Immature natural killer cell (primary cell): ENCODE measurements at places on chromosomes 12 and 14. TPM values are rescaled to one million over a fixed set of nuclear protein-coding genes. Genes with fewer than 3 reads are reported as not detected.
A peak's percentile ranks its signal among the peaks of the same experiment; 100 is the strongest.

The C12orf60 gene
- 1.1 TPM for polyA plus RNA-seq

The LMNTD1 gene
- not detected for polyA plus RNA-seq

The NFATC4 gene
- polyA plus RNA-seq: not detected

The KRT74 gene
- polyA plus RNA-seq: not detected

The FLVCR2 gene
- polyA plus RNA-seq: 1.4 TPM

The RNASE11 gene
- polyA plus RNA-seq: not detected

The P3H3 gene
- polyA plus RNA-seq: not detected

The KLRF2 gene
- not detected for polyA plus RNA-seq

The CDK4 gene
- polyA plus RNA-seq: 68.7 TPM

The TAS2R7 gene
- polyA plus RNA-seq: not detected

The PTHLH gene
- polyA plus RNA-seq: not detected

The ITGA5 gene
- polyA plus RNA-seq: 119 TPM

The SDS gene
- not detected for polyA plus RNA-seq

DNA sequence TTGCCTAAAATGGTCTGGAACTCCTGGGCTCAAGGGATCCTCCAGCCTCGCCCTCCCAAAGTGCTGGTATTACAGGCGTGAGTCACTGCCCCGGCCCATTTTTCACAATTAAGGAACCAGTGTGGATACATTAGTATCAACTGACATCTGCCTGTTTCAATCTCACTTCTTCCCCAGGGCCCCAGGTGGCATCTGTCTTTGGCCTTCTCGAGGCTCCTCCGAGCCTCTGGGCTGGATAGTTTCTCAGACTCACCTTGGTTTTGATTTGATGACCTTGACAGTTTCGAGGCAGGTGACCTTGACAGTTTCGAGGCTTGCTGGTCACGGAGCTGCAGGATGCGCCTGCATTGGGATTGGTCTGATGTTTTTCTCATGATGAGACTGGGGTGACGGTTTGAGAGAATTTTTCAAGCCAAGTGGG lies 41.0 kb upstream of the NCOR2 start:
- H3K4me3 ChIP-seq: peak overlapping the region; percentile 69
- H3K36me3 ChIP-seq: no peaks in the 10 kb centered on the region
- DNase-seq: no peak
- peaks cover 15% of the 10 kb centered on the region for H3K4me1 ChIP-seq
- H3K27ac ChIP-seq: no peak overlapping the region

GRCh38 chr14:54329082-54329695 lies 67.6 kb upstream of the CDKN3 start:
- H3K36me3 ChIP-seq: no peaks in the 10 kb centered on the region
- H3K4me3 ChIP-seq: no peak overlapping the region
- H3K27me3 ChIP-seq: peaks cover 10% of the 10 kb centered on the region
- no peak overlapping the region for H3K27ac ChIP-seq
- no peak for DNase-seq
- H3K4me1 ChIP-seq: no peaks in the 10 kb centered on the region

- no peak overlapping the region for H3K4me3 ChIP-seq
- no peak for DNase-seq
- H3K4me1 ChIP-seq: no peaks in the 10 kb centered on the region
- peaks cover 5% of the 10 kb centered on the region for H3K27me3 ChIP-seq
- no peak overlapping the region for H3K27ac ChIP-seq
- H3K36me3 ChIP-seq: no peaks in the 10 kb centered on the region
Observed at GRCh38 chr14:80560800-80561657, 349.7 kb upstream of the DIO2 start.

GRCh38 chr12:8508910-8509841 lies 4.1 kb upstream of the CLEC4D start:
- H3K27ac ChIP-seq: no peak overlapping the region
- no peaks in the 10 kb centered on the region for H3K36me3 ChIP-seq
- H3K4me1 ChIP-seq: no peaks in the 10 kb centered on the region
- no peak overlapping the region for H3K4me3 ChIP-seq

GRCh38 chr12:75834591-75834990 lies 197.0 kb downstream of the PHLDA1 start:
- peaks cover 2% of the 10 kb centered on the region for H3K27me3 ChIP-seq
- H3K4me1 ChIP-seq: no peaks in the 10 kb centered on the region
- DNase-seq: no peak
- no peaks in the 10 kb centered on the region for H3K36me3 ChIP-seq
- H3K4me3 ChIP-seq: no peak overlapping the region

GRCh38 chr12:31323391-31324115 lies 2.4 kb downstream of the SINHCAF start:
- H3K27ac ChIP-seq: peak overlapping the region; percentile 90
- peaks cover 62% of the 10 kb centered on the region for H3K4me1 ChIP-seq
- DNase-seq: peak; percentile 60
- H3K36me3 ChIP-seq: no peaks in the 10 kb centered on the region
- peak overlapping the region; percentile 94 for H3K4me3 ChIP-seq

GRCh38 chr12:106174876-106175275 lies 36.1 kb upstream of the NUAK1 start:
- no peak for DNase-seq
- no peaks in the 10 kb centered on the region for H3K36me3 ChIP-seq
- no peak overlapping the region for H3K27ac ChIP-seq
- H3K4me3 ChIP-seq: no peak overlapping the region
- H3K27me3 ChIP-seq: peaks cover 5% of the 10 kb centered on the region
- H3K4me1 ChIP-seq: no peaks in the 10 kb centered on the region

- peaks cover 6% of the 10 kb centered on the region for H3K27me3 ChIP-seq
- H3K4me3 ChIP-seq: no peak overlapping the region
Observed at GRCh38 chr14:92759300-92759678, 10.9 kb upstream of the LGMN start.

DNA sequence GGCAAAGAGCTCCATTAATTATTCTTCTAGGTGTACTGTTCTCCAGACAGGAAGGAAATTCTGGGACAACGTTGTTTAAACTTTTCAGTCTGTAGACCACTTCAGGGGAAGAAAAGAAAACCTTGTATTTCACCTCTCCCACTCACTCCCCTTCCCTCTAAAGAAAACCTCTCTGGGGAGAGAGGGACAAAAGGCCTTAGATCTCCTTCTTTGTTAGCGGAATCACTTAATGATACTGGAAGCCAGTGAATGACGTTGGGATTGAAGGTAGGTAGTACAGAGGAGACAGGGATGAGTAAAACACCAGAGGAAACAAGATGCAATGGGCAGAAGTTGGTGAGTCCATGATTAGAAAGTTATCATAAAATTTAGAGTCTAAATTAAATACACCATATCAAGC lies 38.7 kb upstream of the SGPP1 start:
- peaks cover 2% of the 10 kb centered on the region for H3K4me1 ChIP-seq
- no peak overlapping the region for H3K4me3 ChIP-seq
- DNase-seq: no peak
- no peaks in the 10 kb centered on the region for H3K27me3 ChIP-seq
- H3K36me3 ChIP-seq: no peaks in the 10 kb centered on the region

- no peaks in the 10 kb centered on the region for H3K36me3 ChIP-seq
- H3K4me1 ChIP-seq: peaks cover 27% of the 10 kb centered on the region
- no peak for DNase-seq
Observed at GRCh38 chr12:94618995-94619695, 31.2 kb downstream of the TMCC3 start.

- peak overlapping the region; percentile 84 for H3K4me3 ChIP-seq
- peak overlapping the region; percentile 98 for H3K27ac ChIP-seq
- H3K27me3 ChIP-seq: no peaks in the 10 kb centered on the region
- no peaks in the 10 kb centered on the region for H3K36me3 ChIP-seq
- peak; percentile 39 for DNase-seq
Observed at GRCh38 chr12:47361389-47362021, 281.7 kb upstream of the AMIGO2 start.

- no peak overlapping the region for H3K27ac ChIP-seq
- H3K27me3 ChIP-seq: peaks cover 15% of the 10 kb centered on the region
- H3K4me3 ChIP-seq: no peak overlapping the region
- H3K4me1 ChIP-seq: no peaks in the 10 kb centered on the region
- H3K36me3 ChIP-seq: no peaks in the 10 kb centered on the region
Observed at GRCh38 chr12:120618954-120619615, 21.3 kb upstream of the CABP1 start.

DNA sequence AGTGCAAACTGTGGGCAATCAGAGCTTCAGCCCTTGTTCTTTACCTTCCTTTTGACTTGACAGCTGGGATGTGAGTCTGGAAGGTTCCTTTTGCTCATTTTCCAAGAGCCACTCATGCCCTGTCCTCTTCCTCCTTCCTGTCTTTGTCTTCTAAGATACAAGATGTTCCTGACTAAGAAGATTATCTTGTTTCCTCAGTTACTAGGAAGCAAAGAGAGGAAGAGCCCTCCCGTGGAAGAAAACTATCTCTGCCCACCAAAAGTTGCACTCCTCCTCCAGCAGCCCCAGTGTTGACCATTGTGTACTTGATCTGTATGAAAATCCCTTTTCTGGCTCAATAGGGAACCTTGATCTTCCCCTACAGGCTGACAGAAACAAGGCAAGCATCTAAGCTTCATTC lies 138.0 kb downstream of the C12orf75 start:
- H3K4me3 ChIP-seq: no peak overlapping the region
- H3K27ac ChIP-seq: no peak overlapping the region
- peaks cover 11% of the 10 kb centered on the region for H3K27me3 ChIP-seq
- no peaks in the 10 kb centered on the region for H3K4me1 ChIP-seq
- no peak for DNase-seq
- H3K36me3 ChIP-seq: no peaks in the 10 kb centered on the region

DNA sequence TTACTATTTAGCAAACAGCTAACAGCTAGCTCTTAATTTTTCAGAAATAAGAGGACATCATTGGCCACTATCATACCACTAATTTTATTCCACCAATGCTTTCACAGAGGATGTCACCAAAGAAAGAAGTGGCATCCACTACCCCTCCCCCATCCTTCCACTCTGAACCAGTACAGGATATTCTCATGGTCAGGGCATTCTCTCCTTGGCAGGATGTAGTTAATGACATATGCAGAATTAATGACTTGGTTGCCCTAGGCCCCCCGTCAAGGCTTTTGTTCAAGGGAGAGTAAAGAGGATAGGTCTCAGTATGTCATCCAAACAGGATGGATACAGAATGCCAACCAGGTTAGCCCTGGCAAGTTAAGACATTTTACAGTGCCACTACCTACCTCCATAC lies 18.9 kb upstream of the NUP107 start:
- H3K4me3 ChIP-seq: no peak overlapping the region
- no peaks in the 10 kb centered on the region for H3K27me3 ChIP-seq
- no peaks in the 10 kb centered on the region for H3K36me3 ChIP-seq
- H3K27ac ChIP-seq: peak overlapping the region; percentile 56
- H3K4me1 ChIP-seq: peaks cover 64% of the 10 kb centered on the region

DNA sequence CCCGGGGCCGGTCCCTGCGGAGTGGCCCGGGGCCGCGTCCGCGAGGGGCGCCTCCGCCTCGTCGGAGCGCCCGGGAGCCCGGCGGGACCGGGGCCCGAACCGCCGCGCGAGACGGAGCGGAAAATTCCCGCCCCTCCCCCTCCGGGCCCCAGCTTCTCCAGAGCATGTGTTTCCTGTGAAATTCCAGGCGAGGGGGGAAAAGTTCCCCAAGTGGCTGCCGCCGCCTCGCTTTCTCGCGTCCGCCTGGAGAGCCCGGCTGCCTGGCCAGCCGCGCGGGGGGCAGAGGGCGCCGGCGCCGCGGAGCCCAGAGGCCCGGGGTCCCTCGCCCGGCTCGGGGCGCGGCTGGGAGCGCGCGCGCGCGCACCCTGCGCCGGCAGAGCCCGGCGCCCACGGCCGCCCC lies 904 bp downstream of the CACNA1C start:
- no peaks in the 10 kb centered on the region for H3K36me3 ChIP-seq
- no peak for DNase-seq
- H3K27me3 ChIP-seq: peaks cover 13% of the 10 kb centered on the region
- no peak overlapping the region for H3K27ac ChIP-seq
- H3K4me3 ChIP-seq: no peak overlapping the region

DNA sequence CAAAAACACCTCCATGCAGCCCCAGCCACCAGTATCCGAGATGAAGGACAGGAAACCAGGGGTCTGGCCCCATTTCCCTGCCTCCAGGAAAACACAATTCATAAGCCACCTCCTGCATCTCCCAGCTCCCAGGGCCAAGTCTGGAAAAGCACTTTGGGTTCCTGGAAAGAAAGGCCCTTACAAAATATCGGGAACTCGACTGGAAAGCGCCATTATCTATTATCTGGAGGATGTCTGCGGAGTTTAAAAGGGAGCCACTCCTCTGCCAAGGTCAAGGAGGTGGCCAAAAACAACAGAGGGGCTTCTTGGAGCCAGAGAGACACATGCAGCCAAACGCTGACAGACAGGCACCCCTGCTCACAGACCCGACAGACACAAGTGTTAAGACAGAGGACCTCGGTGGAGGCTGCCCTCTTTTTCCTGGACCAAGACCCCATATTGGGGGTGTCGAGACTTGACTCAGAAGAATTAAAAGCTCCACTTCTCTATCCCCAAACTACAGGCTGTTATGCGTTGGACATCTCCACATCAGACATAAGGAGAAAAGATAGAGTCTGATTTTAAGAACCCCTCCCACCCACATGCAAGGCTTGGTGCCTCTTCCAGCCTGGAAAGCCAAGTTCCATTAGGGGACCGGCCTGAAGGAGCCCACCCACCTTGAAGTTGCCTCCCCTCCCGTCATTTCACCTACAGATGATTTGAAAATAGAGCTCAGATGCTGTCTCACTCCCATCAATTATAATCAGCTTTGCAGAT lies 9.6 kb downstream of the ACTN1 start:
- H3K4me1 ChIP-seq: peaks cover 13% of the 10 kb centered on the region
- DNase-seq: no peak
- H3K27ac ChIP-seq: no peak overlapping the region
- H3K27me3 ChIP-seq: peaks cover 1% of the 10 kb centered on the region

- DNase-seq: no peak
- H3K27ac ChIP-seq: no peak overlapping the region
- H3K36me3 ChIP-seq: no peaks in the 10 kb centered on the region
- H3K27me3 ChIP-seq: no peaks in the 10 kb centered on the region
- no peak overlapping the region for H3K4me3 ChIP-seq
Observed at GRCh38 chr14:94787092-94787491, 17.2 kb upstream of the GSC start.

GRCh38 chr12:57849035-57849434 lies 2.5 kb upstream of the CTDSP2 start:
- peaks cover 8% of the 10 kb centered on the region for H3K27me3 ChIP-seq
- no peak for DNase-seq
- H3K36me3 ChIP-seq: no peaks in the 10 kb centered on the region
- peaks cover 20% of the 10 kb centered on the region for H3K4me1 ChIP-seq
- H3K27ac ChIP-seq: no peak overlapping the region

GRCh38 chr12:100553936-100554335 lies 19.5 kb upstream of the GAS2L3 start:
- H3K36me3 ChIP-seq: no peaks in the 10 kb centered on the region
- H3K4me3 ChIP-seq: no peak overlapping the region
- H3K27me3 ChIP-seq: peaks cover 4% of the 10 kb centered on the region
- H3K4me1 ChIP-seq: no peaks in the 10 kb centered on the region

GRCh38 chr14:67487937-67488893 lies at the start of gene TMEM229B:
Gene TMEM229B (minus strand): TSS chr14:67488721. CDS start chr14:67473923, 14,798 bp downstream.
- H3K4me3 ChIP-seq: peak within 1 kb of the TSS; percentile 97
- H3K36me3 ChIP-seq: peaks cover 26% of the 10 kb centered on the region
- peaks cover 7% of the 10 kb centered on the region for H3K27me3 ChIP-seq
- H3K4me1 ChIP-seq: peaks cover 88% of the 10 kb centered on the region

- no peaks in the 10 kb centered on the region for H3K36me3 ChIP-seq
- H3K27ac ChIP-seq: no peak overlapping the region
- H3K4me1 ChIP-seq: no peaks in the 10 kb centered on the region
- H3K4me3 ChIP-seq: no peak overlapping the region
Observed at GRCh38 chr14:74538411-74539391, 45.1 kb downstream of the ISCA2 start.
